ENCODE measurements at places on chromosomes 1 and 21.

DNA sequence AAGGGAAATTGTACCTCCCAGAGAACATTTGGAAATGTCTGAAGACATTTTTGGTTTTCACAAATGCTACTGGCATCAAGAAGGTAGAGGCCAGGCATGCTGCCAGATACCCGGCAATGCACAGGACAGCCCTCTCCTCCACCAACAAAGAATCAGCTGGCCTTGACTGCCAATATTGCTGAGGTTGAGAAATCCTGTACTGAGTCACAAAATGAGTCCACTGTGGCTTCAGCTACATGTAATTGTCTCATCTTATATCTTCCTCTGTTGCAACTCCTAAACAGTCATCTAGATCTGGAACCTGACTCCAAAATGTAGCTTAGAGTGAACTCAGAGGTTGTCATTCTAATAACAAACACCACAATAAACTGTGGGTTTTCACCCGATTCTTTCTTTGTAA, 327.5 kb upstream of the POGK start:
- DNase-seq = no peak

- DNase-seq = no peak
These were observed 22.2 kb upstream of the KCNJ15 start for GRCh38 chr21:38234395-38235142.

- no peak for DNase-seq
These were observed 170.0 kb downstream of the LTN1 start for GRCh38 chr21:28822486-28823335.

- no peak for DNase-seq
These were observed 6.7 kb upstream of the SH2D2A start for GRCh38 chr1:156823210-156823790.

- no peak for DNase-seq
These were observed 235.3 kb upstream of the C1orf105 start for GRCh38 chr1:172185211-172185610.

DNA sequence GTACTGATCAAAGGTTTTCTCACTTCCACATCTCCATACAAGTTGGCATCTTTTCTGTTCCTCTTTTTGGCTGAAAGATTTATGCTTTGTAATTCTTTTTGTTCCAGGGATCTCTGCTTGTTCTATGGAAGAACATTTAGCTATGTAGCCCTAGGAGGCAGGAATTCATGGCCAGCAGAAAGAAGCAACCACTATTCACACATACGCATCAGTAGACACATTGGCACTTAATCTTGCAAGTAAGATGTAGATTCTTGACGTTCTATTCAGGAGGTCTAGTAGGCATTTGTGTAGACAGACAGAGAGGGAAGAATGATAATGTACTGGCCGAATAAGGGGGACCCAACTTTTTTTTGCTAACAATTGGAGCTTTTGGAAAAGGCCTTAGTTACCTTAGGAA, 336.0 kb downstream of the NUF2 start:
- DNase-seq = no peak

DNA sequence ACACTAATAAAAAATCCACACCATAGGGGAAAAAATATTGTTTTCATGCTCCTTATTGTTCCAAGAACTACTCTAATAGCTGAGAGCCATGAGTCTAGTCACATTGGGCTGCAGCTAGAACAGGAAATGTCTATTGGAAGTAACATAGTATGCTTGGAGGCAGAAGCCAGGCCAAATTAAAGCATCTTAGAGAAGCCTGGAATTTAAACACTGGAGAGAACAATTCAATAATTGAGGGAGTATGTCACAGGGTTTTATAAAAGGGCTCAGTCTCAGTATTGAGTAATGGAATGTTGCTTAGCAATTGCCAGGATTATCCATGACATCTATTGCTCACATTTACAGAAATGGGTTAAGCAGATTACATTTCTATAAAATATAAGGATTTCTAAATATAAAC, 471.3 kb downstream of the LMO4 start:
- no peak for DNase-seq

DNA sequence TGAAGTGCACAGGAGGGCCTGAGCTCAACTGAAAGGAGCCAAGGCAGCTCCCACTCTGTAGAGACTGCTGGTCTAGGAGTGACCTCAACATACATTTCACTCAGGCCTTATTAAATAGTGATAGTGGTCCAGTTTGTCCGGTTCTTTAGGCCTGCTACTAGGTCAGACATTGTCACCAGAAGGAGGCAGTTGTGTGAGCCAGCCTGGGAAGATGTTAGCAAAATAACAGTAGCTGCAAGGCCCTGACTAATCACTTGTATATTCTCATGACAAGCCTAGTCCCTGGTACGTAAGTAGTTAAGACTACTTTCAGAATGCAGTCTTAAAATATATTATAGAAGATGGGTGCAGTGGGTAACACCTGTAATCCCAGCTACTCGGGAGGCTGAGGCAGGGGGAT, 264.0 kb upstream of the CAMK1G start:
- DNase-seq = no peak

DNA sequence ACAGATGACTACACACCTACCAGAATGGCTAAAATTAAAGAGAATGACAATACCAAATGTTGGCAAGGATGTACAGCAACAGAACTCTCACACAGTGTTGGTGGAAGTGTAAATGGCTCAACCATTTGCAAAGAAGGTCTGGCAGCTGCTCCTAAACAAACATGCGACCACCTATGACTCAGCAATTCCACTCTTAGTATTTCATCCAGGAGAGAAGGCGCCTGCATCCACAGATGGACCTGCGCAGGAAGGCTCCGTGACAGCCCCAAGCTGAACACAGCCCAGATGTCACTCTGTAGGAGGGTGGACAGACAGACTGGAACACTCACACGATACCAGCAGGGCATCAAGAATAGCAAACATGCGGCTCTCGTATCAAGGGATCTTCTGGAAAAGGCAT, 6.7 kb downstream of the PTTG1IP start:
- no peak for DNase-seq

DNA sequence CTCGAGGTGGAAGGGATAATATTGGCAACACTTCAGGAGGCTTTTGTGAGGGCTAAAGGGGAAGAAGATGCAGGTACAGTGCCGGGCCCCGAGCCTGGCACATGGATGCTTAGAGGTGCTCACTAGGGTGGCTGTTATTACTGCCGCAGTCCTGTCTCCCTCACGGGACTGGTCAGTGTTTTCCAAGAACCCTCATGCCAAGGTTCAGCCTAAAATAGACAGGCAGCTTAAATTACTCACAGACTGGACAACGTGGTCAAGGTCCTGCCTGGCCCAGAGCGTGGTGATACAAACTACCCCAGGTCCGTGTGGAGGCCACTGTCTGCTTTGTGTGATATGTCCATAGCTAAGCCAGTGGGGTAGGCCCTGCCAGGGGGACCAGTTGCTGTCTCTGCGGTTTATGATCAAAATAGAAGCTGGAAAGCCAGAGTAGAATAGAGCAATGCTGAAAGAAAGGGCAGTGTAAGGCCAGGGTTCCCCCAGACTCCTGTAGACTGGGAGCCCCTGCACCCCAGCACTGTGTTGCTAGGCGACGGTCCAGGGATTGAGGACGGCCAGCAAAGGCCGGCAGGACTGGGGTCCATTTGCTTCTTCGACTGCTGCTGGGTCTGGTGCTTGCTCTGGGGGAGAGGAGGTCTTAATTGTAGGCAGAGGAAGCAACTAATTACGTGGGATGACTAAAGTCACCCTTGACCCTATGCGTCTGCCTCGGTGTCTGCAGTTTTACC, 36.1 kb downstream of the ELAPOR1 start:
- no peak for DNase-seq

- no peak for DNase-seq
These were observed 118.9 kb upstream of the COL6A1 start for GRCh38 chr21:45862543-45863207.

DNA sequence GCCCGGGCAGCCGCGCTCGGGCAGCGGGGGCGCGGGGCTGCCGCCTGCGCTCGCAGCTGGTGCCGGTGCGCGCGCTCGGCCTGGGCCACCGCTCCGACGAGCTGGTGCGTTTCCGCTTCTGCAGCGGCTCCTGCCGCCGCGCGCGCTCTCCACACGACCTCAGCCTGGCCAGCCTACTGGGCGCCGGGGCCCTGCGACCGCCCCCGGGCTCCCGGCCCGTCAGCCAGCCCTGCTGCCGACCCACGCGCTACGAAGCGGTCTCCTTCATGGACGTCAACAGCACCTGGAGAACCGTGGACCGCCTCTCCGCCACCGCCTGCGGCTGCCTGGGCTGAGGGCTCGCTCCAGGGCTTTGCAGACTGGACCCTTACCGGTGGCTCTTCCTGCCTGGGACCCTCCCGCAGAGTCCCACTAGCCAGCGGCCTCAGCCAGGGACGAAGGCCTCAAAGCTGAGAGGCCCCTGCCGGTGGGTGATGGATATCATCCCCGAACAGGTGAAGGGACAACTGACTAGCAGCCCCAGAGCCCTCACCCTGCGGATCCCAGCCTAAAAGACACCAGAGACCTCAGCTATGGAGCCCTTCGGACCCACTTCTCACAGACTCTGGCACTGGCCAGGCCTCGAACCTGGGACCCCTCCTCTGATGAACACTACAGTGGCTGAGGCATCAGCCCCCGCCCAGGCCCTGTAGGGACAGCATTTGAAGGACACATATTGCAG, 3.0 kb downstream of the ARTN start:
- DNase-seq = peak; percentile 80

DNA sequence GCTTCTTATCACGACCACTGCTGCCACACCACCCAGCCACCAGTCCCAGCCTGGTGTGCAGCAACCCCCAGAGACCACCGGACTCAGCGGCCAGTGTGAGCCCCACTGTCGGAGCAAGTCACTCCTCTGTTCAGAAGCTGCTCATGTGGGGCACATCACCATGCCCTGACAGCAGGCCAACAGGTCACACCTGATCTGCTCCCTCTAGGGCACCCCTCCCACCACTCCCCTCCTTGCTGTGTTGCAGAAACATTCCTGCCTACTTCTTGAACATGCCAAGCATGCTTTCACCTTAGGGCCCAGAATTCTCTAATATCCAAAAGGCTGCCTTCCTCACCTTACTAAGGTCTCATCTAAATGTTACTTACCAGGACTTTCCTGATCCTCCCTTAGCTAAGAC, 146.5 kb downstream of the SLC45A1 start:
- no peak for DNase-seq

DNA sequence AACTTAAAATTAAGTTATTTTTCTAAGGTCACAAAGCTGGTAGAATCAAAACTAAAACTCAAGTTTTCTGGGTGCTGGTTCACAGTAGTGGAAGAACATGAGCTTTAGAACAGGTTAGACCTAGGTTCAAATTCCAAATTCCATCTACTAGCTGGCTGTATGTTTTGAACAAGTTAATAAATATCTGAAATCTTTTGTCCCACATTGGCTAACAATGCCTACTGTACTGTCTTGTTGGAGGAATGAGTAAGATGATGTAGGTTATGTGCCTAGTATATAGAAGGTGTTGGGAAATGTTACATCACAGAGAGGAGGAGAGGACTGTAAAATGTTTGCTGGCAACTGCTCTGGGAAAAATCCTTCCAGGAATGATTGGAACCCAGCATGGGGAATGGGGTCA, 14.0 kb upstream of the CD247 start:
- DNase-seq = no peak

DNA sequence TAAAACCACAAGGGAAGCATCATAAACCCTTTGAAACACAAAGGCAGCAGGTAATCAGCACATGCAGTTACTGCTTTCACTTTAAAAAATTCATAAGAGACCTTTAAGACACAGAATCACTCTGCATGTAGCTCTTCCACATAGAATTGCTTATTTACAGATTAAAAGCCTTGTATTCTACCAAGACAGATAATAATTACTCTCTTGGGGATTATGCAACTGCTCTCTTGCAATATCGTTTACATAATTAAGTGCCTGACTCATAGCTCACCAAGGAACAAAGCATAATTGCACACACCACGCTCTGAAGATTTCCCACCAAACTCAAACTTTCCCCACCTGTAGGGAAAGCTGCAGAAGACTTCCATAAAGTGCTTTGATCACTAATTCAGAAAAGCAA, 87.9 kb downstream of the VAV3 start:
- DNase-seq = no peak

DNA sequence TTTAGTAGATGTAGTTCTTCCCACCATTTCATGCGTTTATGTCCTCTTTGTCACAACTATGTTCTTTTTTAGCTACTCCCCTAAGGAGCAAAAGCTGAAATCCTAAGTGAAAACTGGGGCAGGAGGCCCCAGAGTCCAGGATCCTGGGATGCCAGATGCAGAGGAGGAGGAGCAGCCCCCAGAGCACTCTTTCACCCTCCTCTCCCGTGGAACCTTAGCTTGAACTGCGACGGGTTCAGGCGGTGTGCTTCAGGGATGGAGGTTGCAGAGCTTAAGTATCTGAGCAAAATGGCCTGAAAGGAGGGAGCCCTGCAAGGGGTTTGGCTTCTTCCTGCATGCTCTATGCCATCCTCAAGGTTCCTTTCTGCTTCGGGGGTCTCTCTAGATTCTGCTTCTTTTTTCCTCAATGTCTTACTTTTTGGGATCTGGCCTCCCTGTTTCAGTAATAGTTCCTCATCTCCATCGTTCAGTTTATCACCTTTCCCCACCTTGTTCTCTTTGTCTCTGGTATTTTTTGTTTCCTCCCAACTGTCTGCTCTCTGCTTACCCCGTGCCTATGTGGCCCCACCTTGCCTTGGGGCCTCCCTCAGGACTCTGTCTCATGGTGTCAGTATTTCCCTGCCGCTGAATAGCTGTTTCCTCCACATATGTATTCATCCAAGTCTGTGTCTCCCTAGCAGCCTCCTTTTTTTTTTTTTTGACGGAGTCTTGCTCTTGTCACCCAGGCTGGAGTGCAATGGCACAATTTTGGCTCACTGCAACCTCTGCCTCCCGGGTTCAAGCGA, 2.7 kb upstream of the NHLH1 start:
- DNase-seq = no peak

DNA sequence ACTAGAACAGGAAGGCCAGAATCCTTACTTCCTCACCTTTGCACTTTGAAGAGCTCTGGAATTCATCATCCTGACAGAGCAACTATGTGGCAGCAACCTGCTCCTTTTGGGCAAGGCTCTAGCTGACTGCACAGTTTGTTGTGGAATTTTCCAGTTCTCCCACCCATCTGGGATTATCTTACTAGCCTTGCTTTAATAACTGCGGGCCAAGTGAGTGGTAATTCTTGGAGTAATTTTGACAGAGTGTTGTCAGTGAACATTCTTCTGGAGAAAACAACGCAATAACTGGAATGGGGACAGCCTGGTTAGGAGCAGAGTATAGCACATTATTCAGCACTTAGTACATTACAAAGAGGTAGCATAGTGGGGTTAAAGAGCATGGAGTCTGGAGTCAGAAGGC, 75.3 kb downstream of the NTMT2 start:
- no peak for DNase-seq

DNA sequence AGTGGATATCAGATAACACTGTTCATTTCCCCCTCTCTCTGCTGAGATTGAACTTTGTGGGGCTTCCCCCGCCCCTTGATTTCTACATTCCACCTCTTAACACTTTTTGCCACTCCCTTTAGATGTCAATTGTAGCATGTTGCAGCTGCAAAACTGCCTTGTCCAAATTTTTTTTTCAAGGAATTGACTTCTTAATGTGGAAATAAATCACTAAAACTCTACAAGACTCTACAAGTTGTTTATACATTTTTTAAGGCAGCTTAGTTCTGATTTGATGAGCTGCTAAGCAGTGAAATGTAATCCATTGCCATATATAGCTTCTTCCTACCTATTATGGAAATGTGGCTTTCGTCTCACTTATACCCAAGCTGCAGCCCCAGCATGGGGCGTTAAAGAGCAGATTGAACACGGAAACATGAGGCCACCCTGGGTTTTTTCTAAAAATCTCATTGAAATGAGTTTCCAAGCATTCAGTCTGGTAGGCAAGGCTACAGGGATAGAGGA, 132.2 kb downstream of the SYT2 start:
- DNase-seq = peak; percentile 45

Data from neural progenitor cell (in vitro differentiated cells).